ENCODE measurements at places on chromosomes 6 and 20.

DNA sequence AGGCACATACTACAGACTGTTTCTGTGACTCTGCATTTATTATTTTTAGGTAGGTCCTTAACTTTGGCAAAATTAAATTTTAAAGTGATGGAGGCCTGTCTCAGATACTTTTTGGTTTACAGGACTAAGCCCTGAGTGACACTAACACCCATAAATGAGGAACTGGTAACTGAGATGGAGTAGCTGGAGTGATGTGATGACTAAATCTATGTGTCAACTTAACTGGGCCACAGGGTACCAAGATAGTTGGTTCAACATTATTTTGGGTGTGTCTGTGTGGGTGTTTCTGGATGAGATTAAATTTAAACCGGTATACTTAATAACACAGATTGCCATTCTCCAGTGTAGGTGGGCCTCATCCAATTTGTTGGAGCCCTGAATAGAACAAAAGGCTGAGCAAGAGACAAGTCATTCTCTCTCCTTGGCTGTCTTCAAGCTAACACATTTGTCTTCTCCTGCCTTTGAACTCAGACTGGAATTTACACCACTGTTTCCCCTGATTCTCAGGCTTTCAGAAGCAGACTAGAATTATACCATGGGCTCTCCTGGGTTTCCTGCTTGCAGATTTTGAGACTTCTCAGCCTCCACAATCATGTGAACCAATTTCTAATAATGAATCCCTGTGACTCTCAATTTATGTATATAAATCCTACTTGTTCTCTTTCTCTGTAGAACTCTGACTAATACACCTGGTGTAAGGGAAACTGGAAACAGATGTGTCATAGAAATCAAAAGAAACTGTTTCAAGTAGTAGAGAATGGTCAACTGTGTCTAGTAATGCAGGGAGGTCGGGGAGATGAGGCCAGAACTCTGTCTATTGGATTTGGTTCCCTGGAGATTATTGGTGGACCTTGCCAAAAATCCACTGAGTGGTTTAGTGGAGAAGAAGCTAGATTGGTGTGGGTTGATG is 579.2 kb downstream of the EPM2A start:
- no peak for DNase-seq

GRCh38 chr20:46402331-46402811 is 4.0 kb downstream of the ELMO2 start:
- no peak for DNase-seq

- DNase-seq, result no peak
Observed at GRCh38 chr6:148987982-148988381, 241.2 kb downstream of the UST start.

- DNase-seq, result no peak
Observed at GRCh38 chr6:73200735-73201134, 24.6 kb downstream of the KHDC1L start.

- DNase-seq, result no peak
Observed at GRCh38 chr20:49594143-49594930, 26.4 kb upstream of the PTGIS start.

DNA sequence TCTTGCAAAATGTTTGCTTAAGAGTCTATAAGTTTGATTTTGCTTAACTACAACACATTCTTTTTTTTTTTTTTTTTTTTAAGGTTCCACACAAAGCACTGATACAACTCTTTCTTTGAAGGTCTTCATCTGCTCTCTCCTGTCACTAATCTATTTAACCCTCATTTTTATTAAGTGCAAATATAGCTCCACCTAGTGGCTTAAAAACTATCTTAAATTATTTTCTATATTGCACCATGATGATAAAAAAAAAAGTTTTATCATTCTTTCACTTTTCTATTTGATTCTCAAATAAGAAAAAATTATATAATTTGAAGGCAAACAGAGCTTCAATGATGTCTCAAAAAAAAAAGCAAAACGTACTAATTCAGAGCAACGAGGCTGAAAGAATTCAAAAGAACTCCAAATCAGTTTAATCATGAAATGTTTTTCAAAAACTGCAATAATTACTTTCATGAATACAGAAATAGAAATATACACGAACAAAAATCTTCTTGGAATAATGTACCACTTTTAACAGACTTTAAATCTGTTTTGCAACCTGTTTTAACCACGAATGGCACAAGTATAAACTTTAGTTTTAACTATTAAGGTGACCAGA is 12.8 kb downstream of the ESF1 start:
- DNase-seq, result peak; percentile 15

DNA sequence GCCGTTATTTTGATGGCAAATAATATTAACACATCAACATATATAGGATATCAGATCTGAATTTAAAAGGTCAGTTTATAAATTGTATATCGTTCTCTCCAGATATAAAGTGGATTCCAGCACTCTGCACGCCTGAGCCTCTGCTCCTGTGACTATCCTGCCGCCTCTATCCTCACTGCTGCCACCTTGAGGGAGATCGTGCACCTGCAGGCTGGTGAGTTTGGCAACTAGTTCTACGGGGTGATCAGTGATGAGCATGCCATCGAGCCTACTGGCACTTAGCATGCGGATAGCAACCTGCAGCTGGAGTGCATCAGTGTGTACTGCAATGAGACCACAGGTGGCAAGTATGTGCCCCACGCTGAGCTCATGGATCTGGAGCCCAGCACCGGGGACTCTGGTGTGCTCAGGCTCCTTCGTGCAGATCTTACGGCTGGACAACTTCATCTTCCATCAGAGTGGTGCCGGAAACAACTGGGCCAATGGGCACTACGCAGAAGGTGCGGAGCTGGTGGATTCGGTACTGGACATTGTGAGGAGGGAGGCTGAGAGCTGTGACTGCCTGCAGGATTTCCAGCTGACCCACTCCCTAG is 84.9 kb downstream of the FBXO5 start:
- DNase-seq, result peak; percentile 65

- peak; percentile 65 for DNase-seq
Observed at GRCh38 chr6:83467620-83468036, 36.8 kb upstream of the ME1 start.

DNA sequence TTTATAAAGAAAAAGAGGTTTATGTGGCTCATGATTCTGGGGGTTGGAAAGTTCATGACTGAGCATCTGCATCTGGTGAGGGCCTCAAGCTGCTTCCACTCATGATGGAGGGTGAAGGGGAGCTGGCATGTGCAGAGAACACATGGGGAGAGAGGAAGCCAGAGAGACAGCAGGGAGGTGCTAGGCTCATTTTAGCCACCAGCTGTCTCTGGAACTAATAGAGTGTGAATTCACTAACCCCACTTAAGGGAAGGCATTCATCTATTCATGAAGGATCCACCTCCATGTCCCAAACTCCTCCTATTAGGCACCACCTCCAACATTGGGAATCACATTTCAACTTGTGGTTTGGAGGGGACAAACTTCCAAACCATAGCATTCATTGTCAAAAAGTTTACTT is 137.3 kb upstream of the PMEPA1 start:
- no peak for DNase-seq

GRCh38 chr6:24694198-24694597 is 24.8 kb downstream of the C6orf62 start:
- no peak for DNase-seq

DNA sequence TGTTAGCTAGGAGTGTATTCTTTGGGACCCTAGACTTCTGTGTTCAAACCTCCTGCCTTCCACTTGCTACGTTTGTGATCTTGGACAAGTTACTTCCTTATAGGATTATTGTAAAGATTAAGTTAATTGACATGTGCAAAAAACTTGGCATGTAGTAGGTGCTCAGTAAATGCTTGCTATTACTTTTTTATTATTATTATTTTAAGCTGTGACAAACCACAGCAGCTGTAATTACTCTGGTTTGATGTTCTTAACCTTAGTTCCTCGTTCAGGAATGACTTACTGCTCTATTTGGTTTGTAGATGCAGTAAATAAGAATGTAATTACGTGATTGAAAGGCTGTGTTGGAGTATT is 3.2 kb downstream of the ARFGEF2 start:
- no peak for DNase-seq

GRCh38 chr6:72636786-72637185 is 14.9 kb downstream of the KCNQ5 start:
- DNase-seq, result no peak

GRCh38 chr6:112691289-112691688 is 344.2 kb downstream of the RFPL4B start:
- no peak for DNase-seq

Measured in RPMI8226 (cell line).